ENCODE measurements at places on chromosomes 3 and 15.

GRCh38 chr15:61084472-61084871 lies 144.6 kb downstream of the RORA start:
- DNase-seq: no peak

GRCh38 chr3:189212681-189213080 lies 40.9 kb downstream of the TPRG1 start:
- no peak for DNase-seq

DNA sequence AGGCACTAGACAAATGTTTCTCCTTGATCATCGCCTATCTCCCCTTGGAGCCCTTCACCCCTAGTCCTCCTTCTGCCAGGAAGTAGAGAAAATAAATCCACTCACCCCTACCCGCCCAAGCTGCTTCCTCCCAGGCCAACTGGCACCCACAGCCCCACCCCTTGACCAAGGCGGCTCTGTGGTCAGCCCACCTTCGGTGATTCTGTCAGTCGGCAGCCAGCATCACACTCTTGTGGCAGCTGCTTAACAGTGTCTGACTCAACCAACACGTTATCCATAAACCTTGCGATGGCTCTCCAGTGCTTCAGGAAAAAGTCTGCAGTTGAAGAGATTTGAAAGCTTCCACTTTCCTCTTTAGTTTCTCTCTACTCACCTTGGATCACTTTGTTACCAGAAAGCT lies 7.6 kb downstream of the SHF start:
- DNase-seq: no peak

GRCh38 chr3:169662132-169662842 lies 1.2 kb downstream of the MECOM start:
- DNase-seq: no peak

DNA sequence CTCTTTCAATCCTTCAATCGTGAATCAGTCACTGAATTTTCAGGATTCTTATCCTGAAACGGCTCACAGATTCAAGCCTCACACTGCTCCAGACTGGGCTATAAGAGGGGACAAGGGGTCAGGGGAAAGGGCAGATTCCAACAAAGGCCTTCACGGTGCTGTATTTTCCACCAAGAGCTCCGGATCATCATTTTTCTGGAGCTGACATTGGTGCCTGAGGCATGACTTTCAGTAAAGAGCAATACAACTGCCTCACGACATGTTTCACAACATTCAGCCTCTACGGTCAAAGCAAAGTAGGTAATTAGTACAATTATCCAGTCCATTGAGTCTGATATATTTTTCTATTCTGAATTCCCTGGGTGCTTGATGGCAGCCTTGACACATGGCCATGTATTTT lies 185.0 kb upstream of the PRICKLE2 start:
- no peak for DNase-seq

- no peak for DNase-seq
Measured at GRCh38 chr3:102533784-102534183, 99.0 kb downstream of the ZPLD1 start.

- DNase-seq: no peak
Measured at GRCh38 chr3:105040026-105040622, 326.6 kb upstream of the ALCAM start.

GRCh38 chr15:40762919-40763800 lies 708 bp upstream of the GCHFR start:
- DNase-seq: no peak

- no peak for DNase-seq
Measured at GRCh38 chr3:25708036-25708435, 43.3 kb upstream of the TOP2B start.

DNA sequence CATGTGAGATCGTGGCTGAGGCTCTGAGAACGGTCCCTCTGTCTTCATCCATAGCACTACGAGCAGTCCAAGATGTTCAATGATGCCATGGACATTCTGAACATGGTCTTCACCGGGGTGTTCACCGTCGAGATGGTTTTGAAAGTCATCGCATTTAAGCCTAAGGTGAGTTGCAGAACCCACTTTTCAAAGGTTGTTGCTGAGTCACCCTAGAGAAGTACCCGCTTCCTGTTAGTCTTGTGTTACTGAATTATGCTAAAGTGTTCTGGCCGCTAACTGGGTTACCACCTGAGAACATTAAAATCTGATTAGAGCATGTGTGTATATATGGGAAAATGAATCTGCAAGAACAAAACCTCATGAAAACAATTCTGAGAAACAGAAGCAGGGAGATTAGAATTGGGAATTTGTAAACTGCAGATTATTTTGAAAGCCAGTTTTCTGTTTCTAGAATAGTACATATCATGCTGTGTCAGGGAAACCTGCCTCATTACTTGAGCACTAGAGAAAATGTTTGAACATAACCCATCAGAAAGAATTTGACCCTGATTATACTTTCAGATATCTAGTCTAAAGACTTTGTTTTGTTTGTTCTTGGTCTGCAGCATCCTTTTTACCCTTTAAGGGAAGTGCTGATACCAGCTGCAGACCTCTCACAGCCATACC lies 92.6 kb downstream of the CHDH start:
- no peak for DNase-seq

All from stimulated activated CD4-positive, alpha-beta T cell treated with anti-CD3 and anti-CD28 coated beads, Interleukin-15, amount 100 ng/mL, for 1 hour (primary cell).